LoVo (cell line): ENCODE measurements at places on chromosomes 11 and 22.

DNA sequence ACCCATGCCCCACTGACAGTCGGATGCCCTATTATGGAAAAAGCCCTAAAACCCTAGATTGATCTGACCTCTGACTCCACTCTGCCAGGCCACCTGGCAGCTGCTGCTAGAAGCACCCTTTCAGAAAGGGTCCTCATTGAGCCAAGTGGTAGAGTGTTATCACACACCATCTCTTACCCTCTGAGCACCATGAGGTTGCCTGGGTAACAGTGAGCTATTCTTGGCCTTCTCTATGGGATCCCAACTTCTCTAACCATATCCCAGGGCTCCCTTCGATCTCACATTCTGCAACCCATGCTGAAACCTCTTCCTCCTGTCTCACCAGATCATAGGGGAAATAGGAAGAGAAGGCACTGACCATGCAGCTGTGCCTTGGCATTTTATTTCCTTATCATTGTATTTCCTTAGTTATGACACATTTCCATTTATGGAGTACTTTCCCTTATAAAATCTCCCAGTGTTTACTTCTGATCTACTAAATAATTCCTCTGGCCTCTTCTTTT lies 52.7 kb downstream of the MPPED2 start:
- no peak for DNase-seq

- peak; percentile 33 for DNase-seq
Observed at GRCh38 chr11:21511835-21512440, 680.9 kb upstream of the ANO5 start.

GRCh38 chr11:62443390-62444235 lies 24.8 kb downstream of the SCGB1A1 start:
- no peak for DNase-seq

GRCh38 chr22:39645532-39645931 lies 75.0 kb downstream of the CACNA1I start:
- no peak for DNase-seq

GRCh38 chr22:32760815-32761214 lies 40.7 kb upstream of the TIMP3 start:
- DNase-seq: no peak

DNA sequence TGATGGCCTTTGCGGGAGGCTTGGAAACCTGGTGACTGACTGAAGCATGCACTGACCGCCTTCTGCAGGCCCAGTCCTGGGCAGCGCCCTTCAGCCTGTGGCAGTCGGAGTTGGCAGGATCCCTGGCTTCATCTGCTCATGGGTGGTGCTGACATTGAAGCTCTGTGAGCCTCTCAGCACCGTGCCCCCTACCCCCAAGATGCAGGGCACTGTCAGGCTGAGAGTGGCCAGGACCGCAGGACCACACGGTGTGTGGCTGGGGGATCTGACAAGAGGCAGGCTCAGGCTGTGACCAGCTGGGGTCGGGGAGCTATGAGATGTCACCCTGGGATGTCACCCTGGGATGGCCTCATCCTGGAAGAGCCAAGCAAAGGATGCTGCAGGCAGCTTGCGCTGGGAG lies 32.7 kb downstream of the TBC1D22A start:
- DNase-seq: no peak

DNA sequence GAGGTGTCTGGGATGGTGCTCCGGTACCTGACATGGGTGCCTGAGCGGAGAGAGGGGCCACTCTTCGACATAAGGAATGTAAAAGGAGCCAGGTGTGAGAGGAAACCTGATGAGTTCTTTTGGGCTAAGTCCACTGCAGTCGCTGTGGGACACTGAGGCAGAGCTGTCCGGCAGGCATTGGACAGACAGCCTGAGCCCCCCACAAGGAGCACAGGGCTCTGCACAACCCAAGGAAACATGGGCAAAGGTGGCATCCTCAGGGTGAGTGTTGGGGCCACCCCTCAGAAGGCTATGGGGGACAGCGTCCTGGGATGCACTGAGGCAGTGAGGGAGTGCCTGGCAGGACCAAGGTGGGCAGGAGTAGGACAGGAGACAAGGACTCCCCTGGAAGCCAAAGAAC lies 57.7 kb upstream of the EMID1 start:
- no peak for DNase-seq

- DNase-seq: no peak
Observed at GRCh38 chr11:117511483-117511930, 183.9 kb downstream of the CEP164 start.

DNA sequence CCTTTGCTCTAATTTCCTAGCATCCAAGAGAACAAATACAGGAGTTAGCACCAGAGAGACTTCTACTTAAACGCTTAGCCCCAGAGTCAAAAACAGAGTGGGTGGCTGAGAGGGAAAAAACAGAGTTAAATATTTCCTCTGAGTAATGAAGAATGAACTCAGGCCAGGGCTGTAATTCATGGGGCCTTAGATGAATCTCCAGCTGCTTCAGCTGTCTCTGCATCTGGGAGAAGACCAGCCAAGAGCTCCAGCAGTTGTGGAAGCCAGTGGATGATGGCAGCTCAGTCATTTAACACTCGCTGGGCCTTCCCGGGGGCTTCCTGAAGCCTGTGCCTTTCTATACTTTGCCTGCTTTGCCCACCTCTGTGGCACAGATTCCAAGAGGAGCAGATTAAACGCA lies 5.7 kb upstream of the ADAMTS15 start:
- no peak for DNase-seq

GRCh38 chr11:111798279-111798678 lies 32.1 kb upstream of the PPP2R1B start:
- DNase-seq: no peak

- no peak for DNase-seq
Observed at GRCh38 chr11:86119906-86120305, 51.0 kb upstream of the PICALM start.

DNA sequence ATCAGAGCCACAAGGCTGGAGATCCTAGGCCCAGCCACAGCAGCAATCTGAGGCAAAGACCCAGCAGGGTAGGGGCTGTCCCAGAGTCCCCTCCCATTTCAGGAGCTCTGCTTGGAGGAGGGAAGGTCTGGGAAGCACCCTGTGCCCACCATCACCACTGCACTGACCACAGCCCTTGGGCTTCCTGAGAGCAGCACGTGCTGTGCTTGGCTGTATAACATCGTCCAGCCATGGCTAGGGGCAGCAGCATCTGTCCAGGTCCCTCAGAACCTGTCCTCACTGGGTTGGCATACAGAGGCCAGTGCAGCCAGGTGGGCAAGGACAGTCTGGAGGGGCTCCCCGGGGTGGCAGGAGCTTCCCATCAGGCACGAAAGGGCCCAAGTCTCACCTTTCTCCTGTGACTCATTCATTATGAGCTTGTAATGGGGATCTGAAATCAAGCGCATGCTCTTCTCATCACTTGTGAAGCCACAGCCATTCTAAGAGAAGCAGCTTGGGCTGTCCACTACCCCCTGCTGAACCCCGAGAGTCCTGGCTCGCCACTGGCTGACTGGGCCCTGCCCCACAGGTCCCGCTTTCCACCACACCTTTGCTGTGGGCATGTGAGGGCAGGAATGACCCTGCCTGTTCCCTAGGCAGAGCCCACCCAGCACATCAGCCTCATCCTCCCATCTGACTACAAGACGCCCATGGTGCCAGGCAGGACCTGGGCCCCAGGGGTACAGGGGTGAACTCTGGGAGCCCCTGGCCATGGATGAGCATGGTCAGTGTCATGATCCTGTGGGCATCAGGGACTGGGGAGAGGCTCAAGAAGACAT lies 83.3 kb downstream of the MED15 start:
- no peak for DNase-seq

DNA sequence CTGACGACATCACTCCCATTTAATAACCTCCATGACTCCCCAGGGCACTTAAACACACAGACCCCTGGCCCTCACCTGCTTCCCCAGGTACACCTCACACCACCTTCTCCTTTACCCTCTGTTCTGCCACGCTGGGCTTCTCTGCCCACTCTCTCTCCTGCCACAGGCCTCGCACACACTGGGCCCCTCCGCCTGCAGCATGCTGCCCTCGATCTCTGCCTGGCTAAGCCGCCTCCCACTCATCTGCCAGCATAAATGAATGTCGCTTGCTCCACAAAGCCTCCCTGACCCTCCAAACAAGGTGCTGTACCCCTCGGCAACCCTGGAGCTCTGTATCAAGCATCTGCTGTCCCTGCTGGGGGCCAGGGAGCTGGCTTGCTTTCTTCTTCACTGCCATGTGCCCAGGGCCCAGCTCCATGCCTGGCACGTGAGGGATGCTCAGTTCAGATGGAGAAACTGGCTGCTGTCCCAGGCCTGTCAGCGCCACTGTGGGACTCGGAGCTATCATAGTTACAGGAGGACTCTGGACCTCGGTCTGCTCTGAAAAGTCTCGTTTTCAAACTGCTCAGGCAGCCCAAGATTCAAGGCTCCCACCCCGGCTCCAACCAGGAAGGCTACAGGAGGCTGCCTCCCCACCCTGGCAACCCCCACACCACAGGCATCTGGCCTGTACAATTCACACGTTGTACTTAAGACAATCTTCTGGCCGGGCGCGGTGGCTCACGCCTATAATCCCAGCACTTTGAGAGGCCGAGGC lies 11.9 kb downstream of the TTLL1 start:
- DNase-seq: no peak

GRCh38 chr11:7536100-7536499 lies 22.3 kb downstream of the PPFIBP2 start:
- no peak for DNase-seq

- no peak for DNase-seq
Observed at GRCh38 chr11:863910-864827, 21.5 kb downstream of the TSPAN4 start.

- DNase-seq: no peak
Observed at GRCh38 chr11:47208628-47209027, 6.1 kb upstream of the DDB2 start.

DNA sequence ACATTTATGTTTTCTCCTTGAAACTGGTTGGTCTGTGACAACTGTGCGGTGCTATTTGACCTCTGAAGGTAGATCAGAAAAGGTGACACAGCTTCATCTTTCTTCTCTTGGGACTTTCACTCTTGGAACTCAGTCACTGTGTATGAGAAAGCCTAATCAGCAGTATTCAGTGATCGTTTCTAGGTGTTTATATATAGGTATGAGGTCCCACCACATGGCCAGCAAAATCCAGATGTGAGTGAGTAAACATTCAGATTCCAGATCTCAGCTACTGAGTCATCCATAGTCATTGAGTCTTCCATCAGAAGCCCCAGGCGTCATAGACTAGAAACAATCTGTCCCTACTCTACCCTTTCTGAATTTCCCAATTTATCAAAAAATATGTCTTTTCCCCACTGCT lies 117.3 kb upstream of the CTSC start:
- DNase-seq: no peak

DNA sequence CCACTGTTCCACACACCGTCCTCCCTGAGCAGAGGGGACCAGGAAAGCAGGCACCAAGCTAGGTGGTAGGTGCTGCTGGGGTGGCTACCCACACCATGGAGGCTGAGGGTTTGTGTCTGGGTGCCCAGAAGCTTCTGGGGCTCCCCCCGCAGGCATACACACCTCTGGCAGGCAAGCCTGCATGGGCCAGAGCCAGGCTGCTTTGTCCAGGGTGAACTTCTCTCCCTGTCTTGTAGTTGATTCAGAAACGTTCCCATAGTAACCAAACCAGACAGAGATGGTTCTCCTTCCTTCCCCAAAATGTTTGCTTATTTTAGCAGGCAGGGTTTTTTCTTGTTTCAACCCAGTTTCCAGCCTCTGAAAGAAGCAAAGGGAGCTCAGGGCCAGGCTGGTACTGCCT lies 40.9 kb upstream of the SUSD2 start:
- DNase-seq: no peak

DNA sequence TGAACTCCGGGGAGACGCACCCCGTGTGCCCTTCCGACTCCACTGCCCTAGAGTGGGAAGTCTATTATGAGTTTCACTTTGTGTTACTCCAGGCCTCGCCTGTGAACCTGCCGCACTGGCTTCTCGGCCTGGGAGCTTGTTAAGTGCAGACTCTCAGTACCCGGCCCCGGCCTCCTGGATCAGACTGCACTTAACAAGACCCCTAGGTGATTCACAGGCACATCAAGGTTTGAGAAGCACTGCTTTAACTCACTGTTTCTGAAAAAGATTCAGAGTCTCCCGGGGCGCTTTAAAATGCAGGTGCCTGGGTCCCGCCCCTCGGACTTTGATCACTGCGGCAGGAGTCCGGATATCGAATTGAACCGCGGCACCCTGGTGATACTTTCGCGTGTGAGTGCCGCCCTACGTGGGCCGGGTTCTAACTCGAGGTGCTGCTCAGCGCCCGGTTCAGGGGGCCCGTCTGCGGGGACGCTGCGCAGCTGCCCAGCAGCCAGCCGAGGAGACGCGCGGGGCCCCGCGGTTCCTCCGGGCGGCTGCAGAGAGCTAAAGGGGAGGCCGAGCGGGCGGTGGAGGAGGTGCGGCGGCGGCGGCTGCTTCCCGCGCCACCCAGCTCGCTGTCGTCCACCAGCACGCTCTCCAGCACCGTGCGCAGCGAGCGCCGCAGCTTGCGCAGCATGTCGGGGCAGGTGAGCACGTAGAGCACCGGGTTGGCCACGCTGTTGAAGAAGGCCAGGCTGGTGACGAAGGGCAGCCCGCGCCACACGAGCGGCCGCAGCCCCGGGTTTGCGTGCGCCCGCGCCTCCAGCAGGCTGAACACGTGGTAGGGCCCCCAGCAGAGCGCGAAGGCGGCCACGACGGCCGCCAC lies 3.4 kb downstream of the PTGDR2 start:
- peak; percentile 39 for DNase-seq

- no peak for DNase-seq
Observed at GRCh38 chr11:24496736-24497725, at the start of gene LUZP2. Gene LUZP2, plus strand, starts transcription at chr11:24497053.

DNA sequence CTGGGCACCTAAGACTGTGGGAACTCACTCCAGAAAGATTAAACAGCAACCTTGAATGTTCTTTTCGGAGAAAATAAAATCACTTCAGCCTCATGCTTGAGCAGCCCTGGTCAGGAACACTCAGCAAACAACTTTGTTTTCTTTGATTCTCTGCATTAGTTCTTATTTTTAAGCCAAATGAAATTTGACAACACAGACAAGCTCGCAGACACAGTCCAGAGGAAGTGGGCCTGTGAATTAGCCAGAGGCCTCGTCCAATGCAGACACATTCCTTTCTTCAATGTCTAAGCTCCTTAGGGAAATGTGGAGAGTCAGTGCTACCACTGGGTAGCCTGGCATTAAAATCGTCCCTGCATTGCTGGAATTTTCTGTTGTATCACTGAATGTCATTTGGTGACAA lies 62.9 kb upstream of the CSNK2A3 start:
- DNase-seq: no peak

GRCh38 chr11:93493252-93493897 lies 49.8 kb downstream of the SMCO4 start:
- no peak for DNase-seq
